Germinal center (tissue), 1 donor: ENCODE measurements at places on chromosomes 1 and 21.

DNA sequence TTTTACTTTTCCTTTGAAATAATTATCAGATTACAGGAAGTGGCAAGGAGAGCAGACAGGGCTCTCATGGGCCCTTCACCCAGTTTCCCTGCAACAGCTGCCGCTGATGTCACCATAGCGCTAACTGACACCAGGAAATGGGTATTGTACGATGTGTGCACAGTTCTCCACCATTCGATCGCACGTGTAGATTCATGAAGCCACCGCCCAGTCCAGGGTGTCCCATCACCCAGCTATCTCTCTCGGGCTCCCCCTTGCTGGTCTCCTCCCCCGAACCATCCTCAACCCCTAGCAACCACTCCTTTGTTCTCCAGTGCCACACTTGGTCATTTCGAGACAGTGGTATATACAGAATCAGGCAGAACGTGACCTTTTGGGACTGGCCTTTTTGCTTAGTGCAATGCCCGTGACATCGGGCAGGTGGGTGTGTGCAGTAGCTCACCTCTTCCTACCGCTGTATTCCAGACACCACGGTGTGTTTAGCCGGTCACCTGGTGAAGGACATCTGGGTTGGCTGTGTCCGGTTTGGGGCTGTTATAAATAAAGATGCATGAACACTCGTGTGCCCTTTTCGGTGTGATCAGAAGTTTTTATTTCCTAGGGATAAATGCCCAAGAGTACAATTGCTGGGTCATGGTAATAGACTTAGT is 118.4 kb downstream of the CRYAA start:
- no peak for DNase-seq

DNA sequence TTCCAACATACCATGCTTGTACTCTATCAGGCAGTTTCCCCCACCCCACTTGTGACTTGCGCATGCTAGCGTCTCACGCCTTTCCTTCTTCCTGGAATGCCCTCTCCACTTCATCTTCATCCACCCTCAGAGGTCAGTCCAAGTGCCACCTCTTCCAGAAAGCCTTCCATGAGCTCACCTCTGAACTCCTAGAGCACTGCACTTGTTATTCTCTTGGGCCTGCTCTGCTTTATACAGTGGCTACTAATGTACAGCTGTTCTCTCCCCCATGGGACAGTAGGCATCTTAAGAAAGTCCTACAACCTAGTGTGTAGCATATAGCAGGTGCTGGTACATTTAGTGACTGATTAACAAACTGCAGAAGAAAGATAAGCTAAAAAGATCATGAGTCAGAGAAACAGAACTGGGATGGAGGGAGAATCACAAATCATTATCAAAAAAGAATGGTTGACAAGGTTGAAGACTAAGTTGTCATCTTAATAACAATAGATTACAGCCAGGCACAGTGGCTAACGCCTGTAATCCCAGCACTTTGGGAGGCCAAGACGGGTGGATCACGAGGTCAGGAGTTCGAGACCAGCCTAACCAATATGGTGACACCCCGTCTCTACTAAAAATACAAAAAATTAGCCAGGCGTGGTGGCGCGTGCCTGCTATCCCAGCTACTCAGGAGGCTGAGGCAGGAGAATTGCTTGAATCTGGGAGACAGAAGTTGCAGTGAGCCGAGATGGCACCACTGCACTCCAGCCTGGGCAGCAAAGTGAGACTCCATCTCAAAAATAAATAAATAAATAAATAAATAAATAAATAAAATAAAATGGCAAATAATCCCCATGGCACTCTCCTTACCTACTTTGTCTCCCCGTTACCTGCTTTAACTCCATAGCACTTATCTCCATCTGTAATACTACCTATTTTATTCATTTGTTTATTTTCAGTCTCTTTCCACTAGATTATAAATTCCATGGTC is 16.3 kb upstream of the TSPAN1 start:
- DNase-seq: no peak

GRCh38 chr1:96710708-96711477 is 10.7 kb upstream of the PTBP2 start:
- DNase-seq: no peak

GRCh38 chr1:26779098-26779668 is 8.6 kb upstream of the PIGV start:
- DNase-seq: no peak

- no peak for DNase-seq
Observed at GRCh38 chr1:231676487-231676886, 49.9 kb downstream of the DISC1 start.

- DNase-seq: no peak
Observed at GRCh38 chr1:43533584-43533983, 2.9 kb downstream of the PTPRF start.

DNA sequence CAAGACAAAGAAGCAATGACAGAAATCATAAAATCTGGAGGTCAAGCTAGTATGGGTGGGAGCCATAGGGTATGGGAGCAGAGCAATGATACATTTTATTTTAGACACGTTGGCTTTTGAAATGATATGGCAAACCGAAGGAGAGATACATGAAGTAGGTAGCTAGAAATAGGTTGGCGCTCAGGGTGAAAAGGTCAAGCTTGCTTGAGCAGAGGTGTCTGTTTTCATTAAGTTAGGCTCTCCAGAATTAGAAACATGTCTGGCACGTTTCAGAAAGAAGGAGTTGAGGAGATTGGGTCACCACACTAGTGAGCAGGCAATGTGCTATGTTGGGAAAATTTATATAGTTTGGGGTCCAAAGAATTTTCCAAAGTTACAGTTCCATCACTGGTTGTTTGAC is 151.4 kb downstream of the AMY1C start:
- DNase-seq: no peak

DNA sequence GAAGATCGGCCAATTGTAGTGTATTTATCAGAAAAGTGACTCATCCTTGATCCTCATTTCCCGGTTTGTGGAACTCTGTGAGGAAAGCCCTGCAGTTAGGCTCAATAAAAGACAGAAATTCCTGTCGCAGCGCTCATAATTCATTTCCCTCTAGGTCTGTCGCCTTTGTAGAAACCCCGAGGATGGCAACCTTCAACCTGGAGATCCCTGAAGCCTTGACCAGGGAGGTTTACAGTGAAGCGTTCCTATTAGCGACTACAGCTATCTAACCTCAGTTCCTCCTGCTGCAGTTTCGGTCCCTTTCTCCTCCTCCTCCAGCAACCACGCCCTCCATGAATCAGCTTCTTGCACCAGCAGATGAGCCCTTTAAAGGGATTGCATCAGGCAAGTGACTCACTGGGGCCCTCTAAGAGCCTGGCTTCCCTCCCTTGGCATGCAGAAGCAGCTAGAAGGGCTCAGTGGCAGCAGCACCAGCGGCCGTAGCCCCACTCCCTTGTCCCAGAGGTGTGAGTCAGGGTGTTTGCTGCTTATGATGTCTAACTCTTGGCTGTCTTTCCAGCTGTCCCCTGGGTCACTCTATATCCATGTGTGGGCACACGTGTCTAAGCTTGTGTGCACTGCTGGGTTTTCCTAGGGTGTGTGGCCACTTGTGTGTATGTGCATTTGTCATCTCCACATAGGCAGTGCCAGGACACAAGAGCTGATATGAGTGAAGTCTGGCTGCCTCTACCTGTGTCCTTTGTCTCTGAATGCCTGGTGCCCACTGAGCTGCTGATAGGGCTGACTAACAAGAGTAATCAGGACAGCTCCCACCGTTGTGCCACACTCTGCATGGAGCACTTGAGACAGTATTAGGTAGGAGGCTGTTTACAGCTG is 779 bp upstream of the STK40 start:
- DNase-seq: peak; percentile 87

GRCh38 chr1:82948386-82948785 is 1050.5 kb downstream of the TTLL7 start:
- DNase-seq: no peak

- no peak for DNase-seq
Observed at GRCh38 chr21:38444691-38445090, 53.6 kb downstream of the ERG start.

DNA sequence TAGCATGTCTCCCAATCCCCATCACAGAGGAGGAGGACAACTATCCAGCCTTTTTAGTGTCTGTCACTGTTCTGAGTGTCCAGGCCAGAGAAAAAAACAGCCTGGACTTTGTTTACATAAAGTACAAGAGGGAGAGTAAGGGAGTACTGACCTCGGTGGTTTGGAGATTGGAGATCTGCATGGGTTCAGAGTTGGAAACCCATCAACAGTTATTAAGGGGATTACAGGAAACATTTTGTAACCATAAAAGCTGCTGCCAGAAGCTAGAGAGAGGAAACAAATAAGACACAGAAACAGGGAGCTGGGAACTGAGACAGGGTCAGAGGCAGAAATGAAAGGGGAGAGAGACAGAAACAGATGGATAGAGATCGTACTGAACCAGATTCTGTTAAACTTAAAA is 131.5 kb upstream of the CTTNBP2NL start:
- DNase-seq: no peak

DNA sequence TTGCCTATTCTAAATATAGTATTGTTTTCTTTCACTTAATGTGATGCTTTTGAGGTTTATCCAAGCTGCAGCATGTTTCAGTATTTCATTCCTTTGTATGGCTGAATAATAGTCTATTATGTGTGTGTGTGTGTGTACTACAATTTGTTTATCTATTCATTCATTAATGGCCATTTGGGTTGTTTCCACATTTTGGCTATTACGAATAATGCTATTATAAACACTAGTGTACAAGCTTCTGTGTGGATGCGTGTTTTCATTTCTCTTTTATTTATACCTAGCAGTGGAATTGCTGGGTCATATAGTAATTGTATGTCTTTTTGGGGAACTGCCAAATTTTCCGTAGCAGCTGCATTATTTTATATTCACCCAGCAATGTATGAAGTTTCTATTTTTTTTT is 15.0 kb upstream of the THEM5 start:
- no peak for DNase-seq
